Iris pigment epithelial cell (primary cell): ENCODE measurements at places on chromosomes 6 and 20.
A peak's percentile ranks its signal among the peaks of the same experiment; 100 is the strongest.

DNA sequence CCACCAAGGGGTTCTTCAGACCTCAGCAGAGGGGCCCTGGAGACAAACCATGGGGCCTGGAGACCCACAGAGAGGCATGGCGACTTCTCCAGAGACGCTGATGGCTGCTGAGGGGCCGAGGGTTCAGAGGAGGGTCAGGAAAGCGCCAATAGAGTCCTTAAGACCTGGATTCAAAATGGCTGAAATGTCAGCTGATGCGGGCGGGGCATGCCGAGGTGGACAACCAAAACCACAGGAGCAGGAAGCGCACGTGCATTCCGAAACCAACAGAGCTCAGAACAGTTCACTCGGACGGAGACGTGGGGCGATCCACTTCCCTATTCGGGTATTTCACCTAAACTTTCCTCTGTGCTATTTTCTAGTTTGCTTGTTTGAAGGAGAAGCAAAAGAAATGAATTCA, 99.9 kb upstream of the RIN2 start:
- no peak for DNase-seq

DNA sequence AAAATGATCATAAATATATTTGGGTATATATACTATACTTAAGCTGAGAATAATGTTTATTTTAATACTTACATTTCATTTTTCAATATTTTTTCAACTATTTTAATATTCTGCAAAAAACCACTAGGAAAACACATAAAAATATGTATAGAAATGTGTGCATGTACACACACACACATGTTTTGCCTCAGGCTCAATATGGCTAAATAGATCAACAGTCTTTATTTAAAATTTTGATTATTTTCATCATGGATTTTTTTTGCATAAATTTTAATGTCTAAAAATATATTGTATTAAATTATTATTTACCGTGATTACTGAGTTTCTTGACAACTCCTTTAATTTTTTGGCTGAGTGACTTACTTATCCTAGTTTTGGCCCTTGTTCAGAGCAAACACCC, 846.5 kb downstream of the DHX35 start:
- DNase-seq: no peak

DNA sequence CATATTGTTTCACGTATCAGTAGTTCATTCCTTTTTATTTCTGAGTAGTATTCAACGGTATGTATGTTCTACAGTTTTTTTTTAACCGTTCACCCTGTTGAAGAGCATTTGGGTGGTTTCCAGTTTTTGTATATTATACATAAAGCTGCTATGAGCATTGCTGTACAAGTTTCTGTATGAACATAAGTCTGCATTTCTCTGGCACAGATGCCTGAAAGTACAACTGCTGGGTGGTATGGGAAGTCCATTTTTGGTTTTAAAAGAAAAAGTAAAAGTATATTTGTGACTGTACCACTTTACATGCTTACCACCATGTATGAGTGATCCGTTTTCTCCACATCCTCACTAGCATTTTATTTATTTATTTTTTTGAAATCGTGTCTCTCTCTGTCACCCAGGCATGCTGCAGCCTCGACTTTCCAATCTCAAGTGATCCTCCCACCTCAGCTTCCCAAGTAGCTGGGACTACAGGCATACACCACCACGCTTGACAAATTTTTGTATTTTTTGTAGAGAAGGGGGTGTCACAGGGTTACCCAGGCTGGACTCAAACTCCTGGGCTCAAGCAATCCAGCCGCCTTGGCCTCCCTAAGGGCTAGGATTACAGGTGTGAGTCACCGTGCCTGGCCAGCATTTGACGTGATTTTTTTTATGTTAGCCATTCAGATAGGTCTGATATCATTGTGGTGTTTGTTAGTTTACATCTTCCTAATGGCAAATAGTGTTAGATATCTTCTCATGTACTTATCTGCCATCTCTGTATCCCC, 11.0 kb upstream of the SIM1 start:
- DNase-seq: peak; percentile 51

GRCh38 chr6:15344831-15345230, 99.0 kb downstream of the JARID2 start:
- no peak for DNase-seq

DNA sequence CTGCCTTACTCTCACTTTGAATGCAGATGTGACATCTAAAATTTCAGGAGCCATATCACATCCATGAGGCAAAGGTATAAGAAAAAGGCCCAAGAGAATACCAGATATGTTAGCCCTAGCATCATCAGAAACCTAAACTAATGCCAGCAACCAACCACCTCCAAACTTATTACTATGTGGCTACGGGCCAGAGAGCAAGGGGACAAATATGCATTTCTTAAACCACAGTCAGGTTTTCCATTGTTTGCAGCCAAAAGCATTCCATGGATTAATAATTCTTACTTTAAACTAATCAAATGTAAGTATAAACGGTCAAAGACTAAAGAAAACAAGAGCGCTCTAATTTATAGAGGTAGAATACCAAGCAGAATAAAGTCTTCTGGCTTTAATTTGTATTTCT, 84.7 kb downstream of the TASP1 start:
- peak; percentile 17 for DNase-seq

- no peak for DNase-seq
Measured at GRCh38 chr6:136772685-136773472, 19.4 kb downstream of the MAP3K5 start.

DNA sequence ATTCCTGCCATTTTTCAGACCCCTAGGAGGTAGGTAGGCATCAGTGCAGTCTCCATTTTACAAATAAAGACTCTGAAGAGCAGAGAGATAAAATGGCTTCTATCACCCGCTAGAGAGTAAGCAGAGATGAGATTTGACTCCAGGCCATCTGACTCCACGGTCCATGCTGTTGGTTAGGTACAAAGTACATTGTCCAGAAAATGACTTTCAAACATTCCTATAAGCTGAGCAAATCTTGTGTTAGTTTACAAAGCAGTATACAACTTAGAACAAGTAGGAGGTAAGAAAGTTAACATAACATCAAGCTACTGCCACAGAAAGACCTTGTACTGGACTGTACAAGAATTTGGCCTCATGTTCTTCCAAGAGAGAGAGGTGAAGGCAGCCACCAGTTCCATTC, 14.9 kb downstream of the BTN1A1 start:
- DNase-seq: peak; percentile 67

DNA sequence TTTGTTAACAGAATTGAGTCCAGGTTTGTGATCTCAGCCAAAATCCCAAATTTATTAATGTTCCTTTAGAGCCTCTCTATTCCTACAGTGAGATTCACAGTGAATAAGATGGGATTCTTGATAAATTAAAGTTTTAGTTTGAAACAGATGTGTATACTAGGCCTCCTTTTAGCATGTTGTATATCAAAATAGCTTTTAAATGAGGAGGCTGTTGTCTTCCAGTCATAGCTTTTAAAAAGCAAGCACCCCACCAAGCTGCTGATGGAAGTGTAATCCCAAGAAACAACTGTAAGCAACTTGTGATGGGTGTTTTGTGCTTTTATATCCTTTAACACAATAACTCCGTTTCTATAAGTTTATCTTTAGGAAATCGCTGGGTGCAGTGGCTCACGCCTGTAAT, 7.0 kb downstream of the GTF2H5 start:
- no peak for DNase-seq

GRCh38 chr20:11850901-11851300, 66.8 kb upstream of the BTBD3 start:
- DNase-seq: peak; percentile 87

DNA sequence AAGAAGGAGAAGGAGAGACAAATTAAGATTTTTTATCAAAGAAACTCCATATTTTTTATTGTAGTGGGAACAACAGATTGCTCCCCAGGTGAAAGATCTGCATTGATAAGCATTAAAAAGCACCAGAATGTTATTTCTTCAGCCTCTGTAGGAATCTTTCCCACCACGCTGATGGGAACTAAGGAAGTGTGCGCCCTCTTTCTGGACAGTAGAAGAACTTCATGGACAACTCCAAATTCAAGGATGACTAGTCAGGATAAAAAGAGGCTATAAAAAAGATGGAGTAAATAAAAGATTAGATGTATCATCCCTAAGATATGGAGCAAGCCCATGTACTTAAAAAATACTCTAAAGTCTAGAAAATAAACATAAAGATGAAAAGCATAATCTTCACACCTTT, 45.8 kb upstream of the PAK5 start:
- no peak for DNase-seq

DNA sequence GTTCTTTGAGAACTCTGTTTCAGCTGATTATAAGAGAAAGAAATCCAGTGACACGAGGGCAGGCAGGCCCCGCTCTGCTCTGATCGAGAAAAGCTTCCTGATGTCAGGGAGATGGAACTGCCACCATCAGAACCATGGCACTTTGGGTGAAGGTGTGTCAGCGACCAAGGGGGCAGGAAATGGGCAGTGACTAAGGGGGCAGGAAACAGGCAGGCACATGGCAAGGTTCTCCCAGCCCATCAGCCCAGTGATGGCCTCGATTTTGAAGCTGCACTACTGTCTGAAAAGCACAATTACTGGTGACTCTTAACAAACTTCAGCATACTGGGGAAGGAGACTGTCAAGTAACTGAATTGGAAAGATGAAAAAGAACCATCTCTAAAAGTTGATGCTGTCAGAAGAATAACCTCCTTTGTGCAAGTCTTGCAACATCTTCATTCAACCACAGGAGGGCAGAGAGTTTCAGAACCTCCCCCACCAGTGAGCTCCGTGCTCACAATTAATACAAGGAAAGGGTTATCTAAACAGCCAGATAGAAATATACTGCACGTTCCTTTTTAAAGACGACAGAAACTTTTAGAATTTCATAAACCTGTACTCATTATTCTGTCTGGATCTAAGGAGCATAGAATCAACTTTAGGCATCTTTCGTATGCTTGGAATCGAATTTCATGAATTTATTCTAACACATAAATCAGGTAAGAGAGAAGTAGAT, 39.1 kb downstream of the TMX4 start:
- peak; percentile 74 for DNase-seq

- no peak for DNase-seq
Measured at GRCh38 chr6:105034470-105034869, 77.6 kb downstream of the LIN28B start.

DNA sequence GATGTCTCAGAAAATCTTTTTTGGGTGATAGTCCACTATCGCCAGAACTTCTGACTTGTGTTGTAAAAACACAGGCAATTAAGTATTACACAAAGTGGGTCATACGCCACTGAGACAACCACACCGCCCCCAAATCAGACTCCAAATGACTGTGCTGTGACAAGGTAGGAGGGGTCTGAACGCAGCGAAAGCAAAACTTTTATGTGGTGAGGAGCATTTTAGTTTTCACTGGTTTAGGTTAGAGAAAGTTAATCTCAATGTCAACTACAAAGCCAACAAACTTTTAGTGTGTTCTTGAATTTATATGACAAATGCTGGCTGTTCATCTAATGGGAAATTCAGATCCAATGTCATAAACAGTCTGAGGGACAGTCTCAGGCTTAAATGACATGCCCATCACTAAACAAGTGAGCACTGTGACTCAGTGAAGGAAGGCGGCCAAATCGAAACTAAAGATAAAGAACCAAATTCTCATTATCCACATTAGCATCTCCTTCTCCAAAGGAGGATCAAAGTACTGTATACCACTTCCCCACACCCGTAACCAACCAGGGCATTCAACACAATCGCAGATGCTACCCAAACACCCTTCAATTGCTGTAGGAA, 186.7 kb downstream of the GJA10 start:
- DNase-seq: no peak

- peak; percentile 14 for DNase-seq
Measured at GRCh38 chr6:159114569-159114968, 54.6 kb upstream of the FNDC1 start.

DNA sequence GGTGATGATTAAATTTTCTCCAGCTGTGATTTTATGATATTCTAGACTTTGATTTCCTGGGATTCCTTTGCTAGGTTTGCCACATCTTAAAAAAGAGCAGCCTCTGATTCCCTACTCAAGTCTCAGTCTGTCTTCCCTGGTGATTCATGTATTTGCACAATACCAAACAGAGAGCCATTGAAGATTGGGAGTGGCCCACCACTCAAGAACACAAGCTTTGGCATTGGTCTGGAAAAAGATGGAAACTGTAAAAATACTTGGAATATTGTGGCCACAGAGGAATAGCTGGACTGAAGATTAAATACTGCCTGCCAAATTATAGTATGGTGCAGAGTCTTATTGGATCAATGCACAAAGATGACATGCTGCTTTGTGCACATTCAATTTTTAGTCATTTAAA, 32.9 kb downstream of the PTCHD4 start:
- DNase-seq: no peak

GRCh38 chr20:47508278-47508677, 6.6 kb downstream of the NCOA3 start:
- DNase-seq: no peak

DNA sequence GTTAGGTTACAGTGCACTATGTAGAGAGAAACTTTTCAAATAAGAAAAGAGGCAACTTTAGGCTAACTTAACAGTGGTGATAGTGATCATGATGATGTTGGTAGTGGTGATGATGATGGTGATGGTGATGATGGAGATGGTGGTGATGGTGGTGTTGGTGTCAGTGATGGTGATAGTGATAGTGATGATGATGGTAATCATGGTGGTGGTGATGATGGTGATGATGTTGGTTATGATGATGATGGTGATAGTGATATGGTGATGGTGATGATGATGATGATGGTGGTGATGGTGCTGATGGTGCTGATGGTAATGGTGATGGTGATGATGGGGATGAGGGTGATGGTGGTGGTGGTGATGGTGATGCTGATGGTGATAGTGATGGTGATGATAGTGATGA, 107.4 kb downstream of the DLL1 start:
- DNase-seq: no peak

DNA sequence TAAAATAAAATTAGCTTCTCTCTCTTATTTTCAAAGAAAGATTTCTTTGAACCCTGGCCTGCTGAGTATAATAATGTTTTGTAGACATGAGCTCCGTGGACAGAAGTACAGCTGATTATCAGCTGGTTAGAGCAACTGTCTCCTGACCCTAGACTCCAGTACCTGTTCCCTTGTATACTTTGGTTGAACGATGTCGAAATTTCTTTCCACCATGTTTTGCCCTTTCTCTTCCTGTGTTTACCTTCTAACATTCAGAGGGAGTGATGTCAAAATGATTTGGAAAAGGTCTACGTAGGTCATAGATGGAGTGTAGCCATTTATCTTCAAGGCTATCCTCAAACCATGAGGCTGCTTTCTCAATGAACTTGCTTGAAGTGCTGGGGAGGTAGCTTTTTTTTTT, 16.8 kb upstream of the ADTRP start:
- no peak for DNase-seq

GRCh38 chr6:8218861-8219260, 116.5 kb upstream of the EEF1E1 start:
- peak; percentile 50 for DNase-seq

- no peak for DNase-seq
Measured at GRCh38 chr6:34616227-34616585, 60.1 kb upstream of the SPDEF start.

GRCh38 chr6:167113935-167114910, 8.7 kb upstream of the CCR6 start:
- DNase-seq: no peak

DNA sequence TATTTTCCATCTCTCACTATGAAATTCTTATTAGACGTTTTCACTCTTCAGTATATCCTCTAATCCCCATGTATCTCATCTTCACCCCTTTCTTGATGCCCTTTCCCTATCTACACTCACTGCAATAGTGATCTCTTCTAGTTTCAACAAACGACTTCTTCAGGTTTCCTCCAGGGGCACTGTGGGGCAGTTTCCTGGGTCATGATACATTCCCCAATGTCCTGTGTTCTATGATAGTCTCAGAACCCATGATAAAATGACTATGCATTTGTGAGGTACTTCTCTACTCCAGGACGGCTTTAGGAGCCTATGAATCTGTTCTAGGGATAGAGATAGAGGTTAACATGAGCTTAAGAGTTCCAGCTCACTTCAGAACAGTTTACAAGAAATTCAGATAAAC, 183.3 kb downstream of the FOXC1 start:
- DNase-seq: no peak
